ENCODE measurements at places on chromosomes 3 and 15.

GRCh38 chr3:127929818-127930413, 14.9 kb downstream of the KBTBD12 start:
- DNase-seq: no peak

DNA sequence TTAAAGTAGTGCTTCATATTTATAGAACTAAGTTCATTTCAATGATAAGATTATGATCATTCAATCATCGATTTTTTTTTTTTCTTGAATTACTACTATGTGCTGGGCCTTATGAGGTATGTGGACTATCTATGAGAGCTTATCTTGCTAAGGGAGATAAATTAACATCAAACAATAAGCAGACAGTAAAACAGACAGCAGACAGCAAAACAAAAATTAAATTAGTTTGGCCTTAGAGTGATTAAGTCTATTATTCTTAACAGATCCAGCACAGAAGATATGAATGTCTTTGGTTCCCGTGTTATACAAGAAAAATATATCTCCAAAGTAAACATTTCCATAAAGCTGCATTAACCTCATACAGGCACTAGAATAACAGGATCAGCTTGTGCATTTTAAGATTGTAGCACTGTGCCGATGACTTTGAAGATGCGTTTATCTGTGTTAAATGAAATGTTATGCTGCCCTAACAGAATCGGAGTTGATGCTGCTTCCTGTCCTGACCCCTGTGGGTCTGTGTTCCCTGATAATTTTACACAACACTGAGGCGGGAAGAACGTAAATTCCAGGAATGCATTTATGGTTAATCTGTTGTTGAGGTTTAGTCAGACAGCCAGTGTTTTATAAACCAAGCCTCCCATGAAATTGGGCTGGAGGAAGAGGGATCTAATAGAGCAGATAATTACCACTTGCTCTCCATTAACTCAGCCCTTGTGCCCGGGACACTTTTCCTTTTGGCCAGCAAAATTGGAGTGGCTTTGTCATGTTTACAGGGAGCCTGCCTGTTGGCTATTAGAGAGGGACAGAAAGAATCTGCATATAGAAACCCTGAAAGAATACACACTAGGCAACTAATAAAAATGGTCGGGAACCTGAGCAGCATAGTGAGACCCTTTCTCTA, 80.8 kb downstream of the GHSR start:
- no peak for DNase-seq

DNA sequence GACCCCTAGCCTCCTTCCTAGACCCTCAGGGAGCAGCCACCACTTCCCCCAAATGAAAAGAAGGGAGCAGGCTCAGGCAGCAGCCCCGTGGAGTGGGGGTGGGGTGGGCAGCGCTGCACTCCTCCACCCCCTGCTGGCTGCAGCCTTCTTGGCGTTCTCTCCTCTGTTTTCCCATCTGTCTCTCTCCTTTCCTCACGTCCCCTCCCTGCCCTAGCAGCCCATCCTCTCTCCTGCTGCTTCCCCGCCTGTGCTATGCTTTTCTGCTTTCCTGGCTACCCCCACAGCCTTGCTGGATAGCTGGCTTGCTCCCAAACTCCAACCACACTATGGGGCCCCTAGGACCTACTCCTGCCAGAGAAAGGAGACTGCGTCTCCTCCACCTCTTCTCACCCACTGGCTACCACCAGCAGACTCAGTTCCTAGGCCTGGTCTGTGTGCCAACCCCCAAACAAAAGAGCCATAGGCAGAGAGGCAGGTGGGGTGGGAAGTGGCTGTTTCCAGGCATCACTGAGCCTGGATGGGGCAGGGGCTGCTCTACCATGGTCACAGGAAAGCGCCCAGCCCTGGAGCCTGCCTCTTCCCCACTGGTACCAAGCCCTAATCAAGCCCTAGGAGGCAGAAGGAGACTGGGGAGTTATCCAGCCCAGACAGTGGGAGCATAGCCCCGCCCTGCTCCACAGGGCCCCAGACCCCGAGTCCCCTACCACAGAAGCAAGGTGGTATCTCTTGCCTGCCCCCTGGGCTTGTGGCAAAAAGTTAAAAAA, 3.4 kb upstream of the DISP2 start:
- DNase-seq: no peak

DNA sequence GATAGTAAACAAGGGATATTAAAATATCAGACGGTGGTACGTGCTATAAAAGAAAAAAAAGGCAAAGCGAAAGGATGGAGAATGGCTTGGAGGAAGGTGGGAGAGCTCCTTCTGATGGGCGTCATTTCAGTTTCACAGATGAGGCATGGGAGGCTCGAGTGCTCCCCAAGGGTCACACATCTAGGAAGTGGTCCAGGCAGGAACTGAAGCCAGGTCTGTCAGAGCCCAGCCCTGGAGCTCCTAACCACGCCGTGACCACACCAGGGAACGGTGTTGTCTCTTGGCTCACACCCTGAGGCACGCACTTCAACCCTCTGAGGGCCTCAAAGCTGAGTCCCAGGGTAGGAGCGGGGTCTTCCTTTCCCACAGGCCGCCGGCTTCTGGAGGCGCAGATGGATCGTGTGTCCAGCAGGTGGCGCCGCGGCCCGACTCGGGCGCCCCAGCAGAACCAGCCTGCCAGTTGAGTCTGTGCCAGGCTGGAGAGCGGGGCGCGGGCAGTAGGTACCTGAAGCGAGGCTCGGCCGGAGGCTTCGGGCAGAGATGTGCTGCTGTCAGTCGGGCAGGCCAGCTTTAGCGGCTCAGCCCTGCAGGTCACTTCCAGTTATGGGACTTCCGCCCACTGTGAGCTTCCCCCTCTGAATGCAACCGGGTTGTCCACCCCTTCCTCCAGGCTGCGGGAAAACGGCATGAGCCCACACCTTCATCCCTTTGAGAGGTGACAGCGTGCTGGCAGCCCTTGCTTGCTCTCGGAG, 68.1 kb downstream of the SLC6A1 start:
- DNase-seq: no peak

- DNase-seq: no peak
Measured at GRCh38 chr3:54954022-54954421, 26.2 kb upstream of the LRTM1 start.

DNA sequence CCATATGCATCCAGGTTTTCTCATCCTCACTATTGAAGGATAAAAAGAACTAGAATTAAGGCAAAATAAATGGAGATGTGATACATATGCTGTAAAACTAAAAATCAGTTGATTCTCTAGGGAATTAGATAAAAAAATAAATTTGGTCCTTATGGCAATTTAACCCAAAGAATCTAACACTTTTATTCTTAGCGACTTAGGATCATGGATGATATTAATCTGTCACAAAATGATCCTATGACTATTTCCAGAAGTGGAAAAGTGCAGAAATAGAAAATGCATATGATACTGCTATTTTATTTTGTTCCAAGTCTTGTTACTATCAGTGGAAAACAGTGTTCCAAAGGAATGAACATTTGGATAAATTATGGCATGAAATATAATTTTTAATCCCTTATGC, 746.3 kb downstream of the ROBO2 start:
- no peak for DNase-seq

GRCh38 chr3:46922426-46922825, 44.9 kb downstream of the PTH1R start:
- DNase-seq: no peak

GRCh38 chr3:30333903-30334302, 272.5 kb upstream of the TGFBR2 start:
- no peak for DNase-seq

- DNase-seq: no peak
Measured at GRCh38 chr15:93088981-93089726, at the start of gene RGMA. Gene RGMA, minus strand, starts transcription at chr15:93089211. Its CDS starts 279 bp downstream, at chr15:93088932.

DNA sequence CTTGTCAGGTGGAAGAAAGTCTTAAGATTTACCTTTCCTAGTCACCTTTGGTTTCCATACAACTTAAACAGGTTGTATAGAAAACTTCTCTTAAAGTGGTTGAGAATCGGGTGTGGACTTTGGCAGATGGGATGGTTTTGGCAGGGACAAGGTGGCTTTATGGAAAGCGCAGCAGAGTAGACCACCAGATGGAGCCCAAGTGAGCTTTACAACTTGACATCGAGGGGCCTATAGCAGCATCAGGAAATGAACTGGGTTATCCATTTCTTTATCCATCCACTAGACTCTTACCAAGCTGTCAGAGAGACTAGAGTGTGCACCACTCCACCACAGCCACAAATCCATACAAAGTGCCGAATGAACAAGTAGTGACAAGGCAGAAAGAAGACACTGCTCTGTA, 85.3 kb upstream of the MBNL1 start:
- DNase-seq: no peak

DNA sequence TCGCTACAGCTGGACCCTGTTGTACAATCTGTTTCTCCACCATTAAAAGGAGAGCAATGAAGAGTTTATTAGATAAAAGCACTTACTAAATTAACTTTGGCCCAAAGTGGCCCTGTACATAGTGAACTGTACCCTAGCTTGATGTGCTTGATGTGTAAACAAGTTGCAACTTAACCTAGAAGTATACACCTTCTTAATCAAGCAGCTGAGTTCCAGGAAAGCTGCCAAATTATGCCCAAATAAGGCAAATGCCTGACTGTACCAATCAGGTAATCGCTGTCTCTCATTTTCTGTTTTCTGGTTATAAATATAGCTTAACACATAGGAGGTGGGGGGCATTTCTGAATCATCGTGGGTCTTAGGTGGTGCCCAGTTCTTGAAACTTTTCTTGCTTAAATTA, 704.8 kb upstream of the CBLB start:
- no peak for DNase-seq

DNA sequence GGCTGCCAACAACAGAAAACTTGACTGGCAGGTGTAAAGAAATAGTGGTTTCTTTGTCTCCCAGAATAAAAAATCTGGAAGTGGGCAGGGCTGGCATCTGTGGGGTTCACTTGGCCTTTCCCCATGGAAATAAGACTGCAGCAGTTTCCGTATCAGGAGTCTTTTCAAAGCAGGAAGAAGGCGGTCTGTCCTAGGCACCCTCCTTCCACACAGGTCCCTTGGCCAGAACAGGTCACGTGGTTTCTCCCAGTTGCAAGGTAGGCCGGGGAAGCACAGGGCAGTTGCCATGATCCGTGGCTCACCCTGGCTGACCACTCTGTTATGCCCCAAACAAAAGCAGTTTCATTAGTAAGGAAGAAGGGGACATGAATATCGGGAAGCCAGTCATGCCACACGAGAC, 45.4 kb downstream of the ZDHHC19 start:
- no peak for DNase-seq

GRCh38 chr3:48042071-48042760, 26.0 kb upstream of the MAP4 start:
- DNase-seq: no peak

- DNase-seq: no peak
Measured at GRCh38 chr15:40239693-40240618, 1.1 kb downstream of the PAK6 start.

DNA sequence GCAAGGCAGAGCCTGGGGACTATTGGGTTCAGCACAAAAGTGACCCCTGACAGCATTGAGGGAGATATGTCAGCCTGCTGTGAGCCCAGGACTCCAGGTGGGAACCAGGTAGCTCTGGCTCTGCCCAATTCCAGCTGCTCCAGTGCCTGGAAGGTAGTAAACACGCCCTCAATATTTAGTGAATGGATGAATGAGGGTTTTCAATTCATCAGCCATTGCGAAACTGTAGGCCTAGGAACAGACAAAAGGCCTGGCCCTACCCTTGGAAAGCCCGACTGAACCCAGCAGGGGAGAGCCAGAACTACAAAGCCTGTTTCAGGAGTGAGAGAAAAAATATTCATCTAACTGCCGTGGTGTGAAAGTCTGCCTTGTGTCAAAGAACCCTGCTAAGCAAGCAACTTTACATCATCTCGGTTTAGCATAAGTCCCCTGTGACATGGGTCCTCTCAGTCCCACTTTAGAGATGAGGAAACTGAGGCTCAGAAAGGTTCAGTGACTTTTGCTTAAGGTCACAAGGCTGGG, 8.1 kb upstream of the CSK start:
- no peak for DNase-seq

GRCh38 chr3:169848741-169849140, 21.0 kb downstream of the LRRC31 start:
- no peak for DNase-seq

DNA sequence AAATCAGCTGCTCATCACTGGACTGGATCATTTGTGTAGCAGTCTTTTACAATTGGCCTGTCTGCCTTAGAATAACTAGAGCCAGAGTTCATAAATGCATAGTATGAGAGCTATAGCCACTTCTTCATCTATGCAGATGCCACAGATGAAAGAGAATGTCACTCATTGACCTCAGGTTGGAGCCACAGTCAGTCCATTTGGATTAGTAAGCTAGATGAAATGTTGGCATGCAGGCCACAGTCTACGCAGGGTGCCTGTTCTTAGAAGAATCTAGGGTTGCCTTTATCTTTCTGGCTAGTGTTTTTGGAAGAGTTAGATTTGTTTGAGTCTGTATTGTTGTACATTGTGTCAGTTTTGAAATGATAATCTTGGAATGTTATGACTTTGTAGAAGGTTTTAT, 25.4 kb upstream of the EDEM1 start:
- no peak for DNase-seq

DNA sequence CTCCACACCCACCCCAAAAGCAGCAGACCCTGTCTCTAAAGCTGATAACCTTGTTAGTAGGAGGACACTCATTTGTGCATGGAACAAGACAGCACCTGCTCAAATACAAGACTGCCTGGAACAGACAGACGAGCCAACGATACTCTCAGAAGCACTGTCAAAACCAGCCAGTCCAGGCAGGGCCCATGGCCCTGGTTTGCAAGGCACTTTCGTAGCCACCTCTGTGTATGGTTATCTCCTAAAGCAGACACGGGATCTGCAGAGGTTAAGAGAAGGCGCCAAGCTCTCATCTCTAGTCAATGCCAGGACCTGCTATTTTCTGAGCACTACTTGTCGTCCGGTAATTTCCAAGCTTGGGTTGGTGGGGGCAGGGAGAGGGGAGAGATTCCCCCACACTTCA, 10.5 kb downstream of the NTRK3 start:
- no peak for DNase-seq

DNA sequence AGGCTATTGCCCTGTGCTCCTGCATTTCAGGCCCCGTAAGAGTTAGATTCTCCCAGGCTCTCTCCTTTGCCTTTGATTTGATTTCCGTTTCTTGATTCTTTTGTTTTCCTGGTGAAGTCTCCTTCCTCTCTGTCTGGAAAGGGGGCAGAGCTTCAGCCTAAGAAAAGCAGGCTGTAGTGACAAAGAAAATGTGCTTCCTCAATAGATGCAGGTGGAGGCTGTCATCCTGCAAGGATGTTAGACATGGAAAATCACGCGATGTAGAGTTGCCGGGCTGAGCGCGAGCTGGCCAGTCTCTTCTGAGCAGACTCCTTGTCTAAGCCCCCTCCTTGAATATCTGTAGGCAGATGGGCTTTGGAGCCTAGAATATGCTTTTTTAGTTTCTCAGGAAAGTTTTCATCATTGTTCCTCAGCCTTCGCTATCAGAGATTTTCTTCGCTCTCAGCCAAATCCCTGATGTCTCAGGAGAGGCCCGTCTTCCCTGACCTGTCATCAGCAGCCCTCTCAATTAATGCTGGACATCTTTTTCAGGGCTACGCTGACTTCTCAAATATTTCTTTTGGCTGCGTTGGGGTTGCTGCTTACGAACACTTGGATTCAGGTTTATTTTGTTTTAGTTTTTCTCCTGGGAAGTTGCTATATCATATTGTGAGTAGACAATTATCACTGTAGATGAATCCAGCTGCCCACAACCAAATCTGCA, 163.6 kb downstream of the ITPR1 start:
- no peak for DNase-seq

- DNase-seq: no peak
Measured at GRCh38 chr3:3765661-3766060, 33.6 kb upstream of the LRRN1 start.
